ENCODE measurements at places on chromosomes 1 and 21.

DNA sequence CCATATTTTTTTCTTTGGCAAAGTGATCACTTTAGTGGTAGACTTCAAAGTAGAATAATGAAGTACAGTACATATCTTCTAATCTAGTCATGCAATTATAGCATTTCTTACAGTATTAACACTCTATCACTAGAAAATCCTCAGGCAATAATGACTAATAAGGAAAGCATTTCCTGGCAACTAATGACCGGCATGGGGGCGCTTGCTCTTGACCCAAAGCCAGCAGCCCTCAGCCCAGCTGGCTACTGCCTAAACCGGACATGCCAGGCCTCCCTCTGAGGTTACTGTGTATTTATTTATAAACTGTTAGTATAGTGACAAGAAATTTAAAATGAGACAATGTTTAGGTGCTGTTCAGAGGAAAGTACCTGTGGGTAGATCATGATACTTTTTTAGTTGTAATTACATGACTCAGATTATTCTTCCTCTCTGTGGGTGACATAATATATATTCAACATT lies 633.8 kb downstream of the PTPRC start:
- DNase-seq, result no peak

GRCh38 chr1:38500352-38500751 lies 359.2 kb downstream of the RRAGC start:
- DNase-seq, result no peak

GRCh38 chr1:18322368-18323032 lies 158.2 kb upstream of the KLHDC7A start:
- DNase-seq, result no peak

DNA sequence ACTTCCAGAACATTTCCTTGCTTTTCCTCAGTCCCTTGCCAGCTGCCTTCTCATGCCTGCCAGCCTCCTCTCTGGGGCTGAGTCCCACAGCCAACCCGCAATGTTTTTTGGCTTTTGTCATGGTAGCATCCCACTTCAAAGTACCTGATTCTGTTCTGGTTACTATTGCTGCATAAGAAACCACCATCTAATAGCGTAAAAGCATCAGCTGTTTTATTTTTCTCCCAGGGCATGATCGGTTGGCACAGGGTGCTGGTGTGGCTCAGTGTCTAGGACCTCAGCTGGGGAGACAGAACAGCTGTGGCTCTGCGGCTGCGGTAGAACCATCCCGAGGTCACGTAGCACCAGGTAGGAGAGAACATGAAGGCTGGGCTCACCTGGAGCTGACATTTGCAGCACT lies 8.9 kb upstream of the PRMT2 start:
- no peak for DNase-seq

DNA sequence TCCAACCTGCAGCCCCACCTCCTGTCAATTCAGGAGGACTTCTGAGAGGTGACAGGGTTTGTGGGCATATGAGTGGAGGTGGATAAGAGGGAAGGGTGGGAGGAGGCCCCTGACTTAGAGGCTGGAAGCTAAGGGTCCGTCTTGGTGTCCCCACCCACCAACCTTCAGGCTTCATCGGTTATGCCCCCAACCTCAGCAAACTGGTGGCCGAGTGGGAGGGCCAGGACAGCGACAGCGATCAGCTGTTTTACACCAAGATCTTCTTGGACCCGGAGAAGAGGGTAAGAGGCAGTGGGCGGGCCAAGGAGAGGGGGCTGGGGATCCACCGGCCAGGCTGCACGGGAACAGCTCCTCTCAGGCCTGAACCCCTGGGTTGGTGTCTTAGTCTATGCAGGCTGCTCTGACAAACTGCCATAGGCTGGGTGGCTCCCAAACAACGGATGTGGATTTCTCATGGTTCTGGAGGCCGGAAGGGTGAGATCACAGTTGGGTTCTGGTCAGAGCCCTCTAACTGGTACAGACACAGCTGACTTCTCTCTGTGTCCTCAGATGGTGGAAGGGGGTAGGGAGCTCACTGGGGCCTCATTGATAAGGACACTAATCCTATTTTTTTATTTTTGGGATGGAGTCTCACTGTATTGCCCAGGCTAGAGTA lies 18.1 kb downstream of the PLOD1 start:
- DNase-seq, result no peak

GRCh38 chr1:111878649-111879048 lies 110.8 kb downstream of the KCND3 start:
- DNase-seq, result no peak
